Osteoblast (primary cell): ENCODE measurements at places on chromosomes 6 and 20.

DNA sequence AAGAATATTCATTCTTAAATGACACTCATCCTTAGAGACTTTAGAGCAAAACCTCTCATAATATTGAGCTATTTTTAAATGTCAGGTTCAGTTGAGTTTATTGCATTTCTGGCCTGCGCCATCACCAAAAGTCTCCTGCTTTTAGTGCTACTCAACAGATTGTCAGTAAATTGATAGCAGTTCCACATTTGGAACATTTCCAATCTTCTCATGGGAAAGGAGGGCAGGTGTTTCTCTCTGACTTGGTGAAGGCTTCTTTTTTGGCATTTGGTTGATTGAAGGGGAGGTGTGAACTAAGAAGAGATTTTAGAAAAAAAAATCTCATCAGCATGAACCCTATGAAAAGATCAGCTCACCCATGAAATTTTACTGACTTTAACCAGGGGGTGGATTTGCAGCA lies 125.9 kb upstream of the INSM1 start:
- DNase-seq = no peak

DNA sequence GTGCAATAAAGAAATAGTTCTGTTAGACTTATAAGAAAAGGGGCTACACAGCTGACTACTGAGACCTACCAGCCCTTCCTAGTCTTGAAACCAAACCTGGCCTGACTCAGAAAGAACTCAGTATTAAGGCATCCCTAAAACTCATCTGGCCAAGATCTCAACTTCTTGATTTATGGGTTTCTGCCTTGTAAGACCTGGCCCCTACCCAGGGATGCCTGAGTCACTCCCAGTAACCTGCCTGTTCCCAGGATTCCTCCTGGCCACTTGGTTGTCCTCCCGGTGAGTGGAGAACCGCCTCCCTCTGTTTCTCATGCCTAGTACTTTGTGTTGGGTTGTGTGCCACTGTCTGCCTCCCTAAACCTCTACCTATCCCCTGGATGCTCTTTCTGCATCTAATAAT lies 189.4 kb upstream of the PREP start:
- no peak for DNase-seq

DNA sequence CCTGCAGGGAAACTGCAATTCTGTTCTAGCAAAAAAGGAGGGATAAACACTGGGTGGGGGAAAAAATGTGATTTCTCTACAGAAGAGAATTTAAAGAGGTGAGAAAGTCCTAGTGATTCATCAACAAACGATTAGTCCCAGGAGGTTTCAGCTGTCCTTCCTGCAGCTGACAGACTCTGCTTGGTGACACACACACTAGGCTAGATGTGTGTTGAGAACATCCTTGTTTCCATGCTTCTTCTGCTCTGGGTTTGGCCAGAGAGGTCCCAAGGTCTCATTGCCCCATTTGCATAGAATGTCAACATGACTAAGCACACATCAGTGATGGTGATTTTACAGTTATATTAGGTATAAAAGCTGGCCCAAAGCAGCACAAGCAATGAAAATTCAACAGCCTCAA lies 258.3 kb downstream of the NFATC2 start:
- no peak for DNase-seq

- DNase-seq = no peak
Observed at GRCh38 chr6:111894272-111894671, 21.0 kb upstream of the FYN start.

- DNase-seq = no peak
Observed at GRCh38 chr6:168186438-168186837, 107.4 kb upstream of the FRMD1 start.

DNA sequence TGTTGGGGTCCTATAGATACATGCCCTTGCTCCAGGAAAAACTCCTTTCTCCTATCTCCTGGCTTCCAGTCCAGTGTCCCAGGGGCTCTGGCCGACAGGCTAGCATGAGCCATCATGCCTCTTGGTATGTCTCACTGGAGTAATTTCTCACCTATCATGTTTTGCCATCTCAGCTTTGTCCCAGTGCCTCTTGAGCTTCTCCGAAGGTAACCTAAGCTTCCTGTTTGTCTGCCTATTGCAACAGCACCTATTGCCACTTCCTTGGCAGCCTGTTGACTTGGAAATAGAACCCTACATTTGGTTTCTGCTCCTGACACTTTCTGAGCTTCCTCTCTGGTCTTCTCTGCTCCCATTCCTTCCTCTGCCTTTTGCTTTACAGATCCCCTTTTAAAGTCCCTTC lies 197.7 kb downstream of the KCNQ5 start:
- DNase-seq = no peak

GRCh38 chr6:32163559-32164258 lies 686 bp upstream of the EGFL8 start:
- peak; percentile 37 for DNase-seq

DNA sequence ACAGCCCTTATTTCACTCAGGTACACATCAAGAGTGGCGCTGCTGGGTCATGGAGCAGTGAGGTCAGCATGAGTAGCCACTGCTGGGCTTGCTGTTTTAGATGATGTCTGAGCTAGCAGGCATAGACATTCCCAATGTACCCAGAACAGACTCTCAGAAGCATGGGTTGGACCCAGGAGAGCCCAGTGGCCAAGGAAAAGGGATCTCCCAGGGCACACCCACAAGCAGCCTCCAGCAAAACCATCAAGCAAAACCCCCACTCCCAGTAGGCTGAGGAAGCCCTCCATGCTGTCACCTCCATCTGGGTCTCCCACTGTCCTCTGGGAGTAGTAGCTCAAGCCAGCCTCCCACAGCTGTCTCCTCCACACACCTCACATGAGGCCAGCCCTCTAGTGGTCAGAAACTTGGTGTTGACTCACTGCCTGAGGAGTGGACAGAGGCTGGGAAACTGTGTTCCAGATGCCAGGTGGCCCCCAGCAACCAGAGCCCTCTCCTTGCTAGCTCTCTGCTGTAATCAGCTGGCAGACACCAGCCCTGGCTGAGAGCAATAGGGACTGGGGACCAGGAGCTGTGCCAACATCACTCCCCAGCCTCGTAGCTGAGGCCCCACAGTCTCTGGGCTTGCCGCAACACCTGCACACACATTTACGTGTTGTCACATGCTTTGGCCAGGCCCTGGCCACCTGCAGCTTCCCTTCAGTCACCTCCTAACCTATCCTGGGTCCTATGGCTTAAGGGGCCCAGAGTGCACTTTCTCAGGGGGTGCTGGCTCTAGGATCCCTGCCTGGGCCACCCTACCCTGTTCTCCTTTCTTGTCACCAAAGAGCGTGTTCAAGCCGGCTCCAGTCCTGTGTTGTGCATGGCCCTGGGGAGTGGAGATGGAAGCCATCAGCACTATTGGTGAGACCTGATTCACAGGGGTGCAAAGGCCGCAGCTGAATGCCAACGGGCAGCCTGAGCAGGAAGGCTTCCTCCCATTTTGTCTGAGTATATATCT lies 1.9 kb upstream of the AP5S1 start:
- DNase-seq = peak; percentile 95

- no peak for DNase-seq
Observed at GRCh38 chr6:137867685-137868509, 838 bp downstream of the TNFAIP3 start.

DNA sequence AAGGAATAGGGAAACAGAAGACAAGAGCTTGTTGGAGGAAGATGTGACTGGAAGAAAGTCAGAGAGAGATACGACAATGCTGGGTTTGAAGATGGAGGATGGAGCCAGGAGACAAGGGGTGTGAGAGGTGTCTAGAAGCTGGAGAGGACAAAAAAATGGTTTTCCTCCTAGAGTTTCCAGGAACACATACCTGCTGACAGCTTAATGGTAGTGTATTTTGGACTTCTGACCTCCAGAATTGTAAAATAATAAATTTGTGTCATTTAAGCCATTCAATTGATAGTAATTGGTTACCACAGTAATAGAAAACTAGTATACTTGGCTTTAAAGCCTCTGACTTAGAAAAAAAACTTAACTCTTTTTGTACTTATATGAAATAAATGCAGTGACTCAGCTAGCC lies 3.6 kb downstream of the AIG1 start:
- no peak for DNase-seq

GRCh38 chr6:38345586-38345985 lies 294.1 kb downstream of the BTBD9 start:
- no peak for DNase-seq

- DNase-seq = no peak
Observed at GRCh38 chr20:44613575-44613974, 31.2 kb downstream of the PKIG start.

GRCh38 chr6:105153676-105154075 lies 26.1 kb downstream of the POPDC3 start:
- no peak for DNase-seq

DNA sequence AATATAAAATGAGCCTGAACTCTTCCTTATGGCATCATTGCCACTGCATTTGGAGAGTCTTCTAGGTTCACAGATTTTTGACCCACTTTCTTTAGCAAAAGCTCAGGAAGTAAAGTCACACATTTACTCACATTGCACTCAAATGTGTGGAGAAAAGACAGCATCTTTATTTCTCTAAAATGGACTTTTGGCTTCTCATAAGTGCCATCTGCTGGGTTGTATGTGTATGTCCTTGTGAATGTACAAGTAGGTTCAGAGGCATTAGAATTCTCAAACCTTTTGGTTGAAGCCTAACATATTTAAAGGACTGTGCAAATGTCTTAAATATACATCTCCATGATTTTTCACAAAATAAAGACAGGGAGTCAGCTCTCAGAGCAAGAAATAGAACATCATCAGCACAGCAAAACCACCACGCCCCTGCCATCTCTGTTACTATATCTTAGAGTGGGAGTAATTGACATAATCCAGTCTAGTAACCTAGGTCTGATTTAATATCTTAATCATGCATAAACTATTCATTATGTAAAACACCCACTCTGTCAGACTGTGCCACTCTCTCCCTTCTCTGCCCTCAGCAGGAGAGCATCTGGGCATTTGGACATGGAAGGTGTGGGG lies 42.2 kb upstream of the SPTLC3 start:
- peak; percentile 3 for DNase-seq

- DNase-seq = no peak
Observed at GRCh38 chr6:127376685-127377084, 33.3 kb upstream of the ECHDC1 start.

DNA sequence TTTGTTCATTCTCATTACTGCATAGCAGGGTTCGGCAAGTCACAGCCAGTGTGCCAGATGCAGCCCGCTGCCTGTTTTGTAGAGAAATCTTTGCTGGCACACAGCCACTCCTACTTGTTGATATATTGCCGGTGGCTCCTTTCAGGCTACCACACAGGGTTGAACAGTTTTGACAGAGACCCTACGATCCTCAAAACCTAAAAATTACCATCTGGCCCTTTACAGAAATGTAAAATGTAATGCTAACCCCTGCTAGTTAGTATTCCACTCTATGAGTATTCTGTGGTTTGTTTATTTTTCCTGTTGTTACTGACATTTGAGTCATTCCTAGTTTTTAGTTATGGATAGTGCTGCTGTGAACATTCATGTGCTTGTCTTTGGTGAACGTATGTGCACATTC lies 11.5 kb downstream of the DHX35 start:
- DNase-seq = peak; percentile 73

DNA sequence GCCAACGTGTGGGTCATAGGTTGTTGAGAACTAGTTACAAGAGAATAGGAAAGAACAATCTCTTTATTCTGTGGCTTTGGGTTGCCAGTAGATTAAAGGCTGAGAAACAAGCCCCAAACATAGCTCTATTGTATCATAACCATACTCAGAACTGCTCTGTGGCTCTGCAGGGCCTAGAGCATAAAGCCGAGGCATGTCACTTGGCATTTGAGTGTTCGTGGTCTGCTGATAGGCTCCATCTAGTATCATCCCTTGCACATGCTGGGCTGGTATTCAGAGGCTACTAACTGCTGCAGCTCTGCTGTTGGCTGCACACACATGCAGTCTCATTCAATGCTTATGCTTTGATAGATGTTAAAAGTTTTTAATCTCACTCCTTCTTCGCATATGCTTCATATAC lies 157.9 kb downstream of the OGFRL1 start:
- peak; percentile 0 for DNase-seq

- DNase-seq = no peak
Observed at GRCh38 chr6:29924731-29925130, 17.6 kb upstream of the HLA-A start.

GRCh38 chr6:37069639-37070038 lies 64.2 kb downstream of the FGD2 start:
- DNase-seq = no peak

DNA sequence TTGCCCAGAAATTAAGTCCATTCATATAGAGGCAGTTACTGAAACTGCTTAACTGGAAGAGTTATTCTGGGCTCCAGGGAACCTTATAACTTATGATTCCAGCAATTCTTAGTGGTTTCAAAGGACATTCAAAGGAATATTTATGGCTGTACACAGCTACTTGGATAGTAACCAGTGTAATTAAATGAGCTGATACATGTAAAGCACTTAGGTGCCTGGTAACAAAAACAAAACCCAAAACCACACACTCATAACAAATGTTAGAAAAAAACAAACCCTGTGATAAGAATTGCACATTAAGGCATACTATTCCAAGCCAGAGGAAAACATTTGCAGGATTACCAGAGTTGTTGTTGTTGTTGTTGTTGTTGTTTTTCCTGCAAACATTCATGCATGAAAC lies 51.5 kb downstream of the STK4 start:
- no peak for DNase-seq

DNA sequence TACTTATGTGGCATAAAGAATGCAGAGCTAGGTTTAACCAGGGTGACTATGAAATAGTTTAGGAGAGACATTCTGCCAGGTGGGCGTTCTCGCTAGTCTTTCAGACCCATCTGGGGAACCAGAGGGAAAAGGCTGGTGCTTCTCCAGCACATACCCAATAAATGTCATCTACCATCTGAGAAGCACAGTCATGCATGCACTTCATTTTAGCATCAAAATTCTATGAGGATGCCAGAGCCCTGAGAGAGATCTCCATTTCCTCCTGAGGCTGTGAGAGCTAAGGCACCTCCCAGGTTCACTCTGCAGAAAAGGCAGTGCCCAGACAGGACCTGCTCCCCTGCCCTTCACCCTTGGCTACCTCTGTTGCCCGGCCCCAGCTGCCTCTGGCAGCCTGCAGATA lies 231.7 kb upstream of the PRND start:
- DNase-seq = peak; percentile 34

DNA sequence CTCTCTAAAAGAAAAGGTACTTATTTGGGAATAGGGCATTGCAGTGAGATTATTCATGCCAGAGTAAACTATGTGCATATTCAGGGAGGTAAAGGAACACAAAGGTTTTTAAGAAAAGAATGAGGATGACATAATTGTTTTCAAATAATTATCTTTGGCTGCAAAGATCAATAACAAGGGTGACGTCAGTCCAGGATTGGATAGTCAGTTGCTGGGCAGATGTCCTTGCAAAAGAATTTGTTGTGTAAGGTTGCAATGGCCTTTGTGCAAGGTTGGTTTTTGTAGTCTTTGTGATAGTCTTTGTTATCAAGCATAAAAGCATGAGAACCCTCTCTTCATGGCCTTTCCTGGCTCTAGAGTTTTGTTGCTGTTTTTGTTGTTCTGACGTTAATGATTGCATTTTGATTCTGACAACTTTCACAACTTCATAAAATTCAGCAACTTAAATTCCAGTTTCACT lies 17.7 kb downstream of the LOC128125822 start:
- DNase-seq = no peak

- no peak for DNase-seq
Observed at GRCh38 chr20:38692436-38693411, 31.6 kb upstream of the SLC32A1 start.

GRCh38 chr6:150666071-150666470 lies 66.4 kb downstream of the PLEKHG1 start:
- no peak for DNase-seq
